ENCODE measurements at places on chromosomes 11 and 22. TPM values are rescaled to one million over a fixed set of nuclear protein-coding genes. Genes with fewer than 3 reads are reported as not detected.

The TEX54 gene
- total RNA-seq: not detected

The GLYATL2 gene
- total RNA-seq: 0.38 TPM

The OR5D13 gene
- not detected for total RNA-seq

The FADS2 gene
- 312 TPM for total RNA-seq

The ADM gene
- 31.4 TPM for total RNA-seq

The DGAT2 gene
- 1.0 TPM for total RNA-seq

The CEP57 gene
- total RNA-seq: 24.1 TPM

The CHRDL2 gene
- total RNA-seq: not detected

The PRR33 gene
- not detected for total RNA-seq

The PLEKHA7 gene
- total RNA-seq: 12.7 TPM

The P2RX6 gene
- 0.16 TPM for total RNA-seq

The SAA1 gene
- not detected for total RNA-seq

The SPDYC gene
- total RNA-seq: not detected

The OR5F1 gene
- total RNA-seq: not detected

The MS4A15 gene
- total RNA-seq: not detected

The GGT5 gene
- 7.2 TPM for total RNA-seq

The NLRP14 gene
- not detected for total RNA-seq

The MS4A8 gene
- not detected for total RNA-seq

The CTSC gene
- 200 TPM for total RNA-seq

The TMEM45B gene
- total RNA-seq: 0.76 TPM

The FGF4 gene
- not detected for total RNA-seq

The MPZL3 gene
- total RNA-seq: 2.5 TPM

The GDPD5 gene
- total RNA-seq: 12.7 TPM

The OR5AP2 gene
- total RNA-seq: not detected

The USP2 gene
- total RNA-seq: 11.3 TPM

The ACAT1 gene
- total RNA-seq: 48.3 TPM

The FOSL1 gene
- total RNA-seq: 147 TPM

The MADD gene
- 22.1 TPM for total RNA-seq

The CTTN gene
- 157 TPM for total RNA-seq

The OAF gene
- total RNA-seq: 23.0 TPM

The PYGM gene
- 0.16 TPM for total RNA-seq

The GVQW3 gene
- total RNA-seq: 1.1 TPM

The NXPE2 gene
- not detected for total RNA-seq

The IGLL5 gene
- not detected for total RNA-seq

The INPP5J gene
- total RNA-seq: 5.2 TPM

The TMEM25 gene
- 40.8 TPM for total RNA-seq

The IL17REL gene
- 0.25 TPM for total RNA-seq

The TALDO1 gene
- total RNA-seq: 256 TPM

The BAIAP2L2 gene
- 6.0 TPM for total RNA-seq

The MEI1 gene
- total RNA-seq: 0.13 TPM

The SLC22A6 gene
- total RNA-seq: not detected

The SLC43A3 gene
- 44.2 TPM for total RNA-seq

The PATE2 gene
- not detected for total RNA-seq

The OR8G5 gene
- not detected for total RNA-seq
